Activated CD4-positive, alpha-beta T cell treated with anti-CD3 and anti-CD28 coated beads, Interleukin-2, amount 50 U/mL, for 1 hour (primary cell): ENCODE measurements at places on chromosomes 12 and 14.

GRCh38 chr12:29350080-29350479, 30.9 kb downstream of the ERGIC2 start:
- no peak for DNase-seq

GRCh38 chr12:77999074-77999715, 168.5 kb downstream of the NAV3 start:
- no peak for DNase-seq

GRCh38 chr14:73743431-73743931, 29.3 kb upstream of the PNMA1 start:
- peak; percentile 61 for DNase-seq

- DNase-seq = no peak
These were observed 181.0 kb upstream of the GRIP1 start for GRCh38 chr12:66859751-66860440.

- no peak for DNase-seq
These were observed 29.7 kb downstream of the SFSWAP start for GRCh38 chr12:131740626-131741025.

- DNase-seq = no peak
These were observed 79.9 kb downstream of the BCL11B start for GRCh38 chr14:99192028-99192621.

DNA sequence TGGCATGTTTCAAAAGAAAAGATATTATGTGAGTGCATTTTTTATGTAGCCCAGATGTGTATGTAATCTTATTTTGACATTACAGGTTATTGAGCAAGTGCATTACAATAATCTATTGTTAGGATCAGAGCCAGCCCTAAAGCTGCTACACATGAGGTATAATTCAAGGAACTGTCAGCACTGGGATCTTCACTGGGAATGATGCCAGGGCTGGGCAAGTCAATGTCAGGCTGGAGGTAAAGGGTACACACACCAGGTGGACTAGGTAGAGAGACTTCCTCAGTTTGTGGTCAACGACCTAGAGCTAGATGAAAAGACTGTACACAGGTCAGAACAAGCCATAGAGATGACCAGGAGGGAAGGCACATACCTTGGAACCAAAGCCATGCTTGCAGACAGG, 15.4 kb downstream of the TRIM9 start:
- no peak for DNase-seq

DNA sequence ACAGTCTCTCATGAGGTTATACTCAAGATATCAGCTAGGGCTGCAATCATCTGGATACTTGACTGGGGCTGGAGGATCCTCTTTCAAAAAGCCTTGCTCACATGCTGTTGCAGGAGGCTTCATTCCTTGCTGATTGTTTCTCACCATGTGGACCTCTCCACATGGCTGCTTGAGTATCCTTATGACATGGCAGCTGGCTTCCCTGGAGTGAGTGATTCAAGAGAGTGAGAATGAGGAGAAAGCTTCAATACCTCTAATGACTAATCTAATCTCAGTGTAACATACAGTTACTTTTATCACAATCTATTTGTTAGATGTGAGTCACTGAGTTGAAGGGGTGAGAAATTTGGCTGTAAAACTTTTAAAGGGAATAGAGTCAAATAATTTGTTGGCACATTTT, 14.4 kb upstream of the SDR39U1 start:
- DNase-seq = no peak

DNA sequence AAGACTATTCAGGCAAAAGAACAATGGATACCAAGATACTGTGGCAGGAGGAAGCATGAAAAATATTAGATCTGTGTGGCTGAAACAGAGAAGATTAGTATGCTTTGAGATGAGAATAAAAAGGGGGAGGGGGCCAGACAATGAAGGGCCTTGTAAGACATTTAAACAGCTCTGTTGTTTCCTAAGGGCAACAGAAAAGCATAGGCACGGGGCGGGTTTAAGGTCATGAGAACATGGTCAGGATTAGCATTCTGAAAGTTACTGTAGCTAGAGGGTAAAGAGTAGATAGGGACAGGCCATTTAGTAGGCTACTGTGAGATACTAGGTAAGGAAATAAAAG, 18.6 kb downstream of the INTS13 start:
- DNase-seq = no peak

DNA sequence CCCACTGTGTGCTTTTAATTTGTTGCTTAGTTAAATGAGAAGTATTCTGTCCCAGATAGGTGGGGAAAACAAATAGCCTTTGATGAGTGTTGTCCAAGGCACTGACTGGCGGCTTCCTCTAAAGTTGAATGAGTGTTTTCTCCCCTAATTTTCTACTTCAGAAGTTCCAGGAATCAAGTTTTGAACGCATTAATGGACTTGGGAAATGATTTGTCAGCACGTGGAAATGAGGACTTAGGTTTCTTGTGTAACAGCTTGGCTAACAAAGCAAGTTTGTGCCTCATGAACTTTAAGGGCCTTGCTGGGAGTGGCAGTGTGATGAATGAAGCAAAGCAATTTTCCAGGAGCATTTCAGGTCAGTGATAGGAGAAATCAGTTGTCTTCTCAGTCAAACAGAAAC, 56.9 kb downstream of the LIN52 start:
- DNase-seq = no peak

DNA sequence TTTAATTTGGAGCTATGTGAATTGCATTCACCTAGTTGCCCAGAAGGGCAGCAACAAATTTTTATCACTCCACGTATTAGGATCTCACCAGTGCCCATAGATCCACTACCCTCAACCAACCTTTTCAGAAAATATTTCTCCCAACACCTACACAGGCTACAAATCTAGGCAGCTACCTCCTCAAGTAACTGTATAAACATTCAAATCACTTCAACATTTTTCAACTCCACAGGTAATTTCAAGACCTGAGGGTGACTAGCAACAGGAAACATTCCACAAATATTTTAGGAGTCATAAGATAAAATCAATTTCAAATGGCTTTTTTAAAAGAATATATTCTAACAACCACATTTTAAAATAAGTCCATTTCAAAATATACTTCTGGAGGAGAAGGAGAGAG, 12.9 kb downstream of the PHLDA1 start:
- DNase-seq = no peak

GRCh38 chr14:31024577-31025366, 677 bp upstream of the AP4S1 start:
- no peak for DNase-seq
